Activated naive CD4-positive, alpha-beta T cell treated with anti-CD3 and anti-CD28 coated beads, Interleukin-2, amount 50 U/mL, for 16 hours (primary cell): ENCODE measurements at places on chromosomes 3 and 15.
A peak's percentile ranks its signal among the peaks of the same experiment; 100 is the strongest.

GRCh38 chr3:115428841-115429240 lies 194.5 kb upstream of the GAP43 start:
- DNase-seq: no peak

DNA sequence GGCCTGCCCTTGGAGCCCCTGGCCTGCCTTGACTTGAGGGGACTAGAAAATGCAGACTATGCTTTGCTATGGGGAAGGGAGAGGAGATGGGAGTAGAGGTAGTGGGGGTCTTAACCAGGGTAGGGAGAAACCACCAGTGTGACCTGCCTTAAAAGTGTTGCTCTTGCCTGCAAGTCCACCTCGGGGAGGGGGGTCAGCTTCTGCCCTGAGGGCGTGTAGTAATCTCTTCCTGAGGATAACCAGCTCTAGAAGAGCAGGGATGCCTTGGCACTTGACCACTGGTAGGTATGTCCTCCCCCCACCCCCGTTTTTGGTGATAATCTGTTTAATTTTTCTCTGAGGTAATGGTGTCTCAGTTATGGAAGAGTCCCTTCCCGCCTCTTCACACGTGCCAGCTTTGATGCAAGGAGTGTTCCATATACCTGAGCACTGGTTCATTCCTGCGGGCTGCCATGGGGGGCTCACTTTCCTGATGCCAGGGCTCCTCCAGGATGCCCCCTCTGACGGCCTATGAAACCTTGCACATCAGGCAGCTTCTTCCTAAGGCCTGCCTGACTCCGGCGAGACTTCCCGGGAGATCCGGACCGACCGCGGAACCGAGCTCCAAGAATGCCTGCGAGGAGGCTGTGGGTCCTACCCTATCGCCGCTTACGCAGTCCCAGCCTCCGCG lies 780 bp upstream of the P4HTM start:
- no peak for DNase-seq

- DNase-seq: no peak
Observed at GRCh38 chr3:5096336-5097008, 25.6 kb upstream of the ARL8B start.

- DNase-seq: no peak
Observed at GRCh38 chr3:154886437-154886836, 193.7 kb upstream of the MME start.

DNA sequence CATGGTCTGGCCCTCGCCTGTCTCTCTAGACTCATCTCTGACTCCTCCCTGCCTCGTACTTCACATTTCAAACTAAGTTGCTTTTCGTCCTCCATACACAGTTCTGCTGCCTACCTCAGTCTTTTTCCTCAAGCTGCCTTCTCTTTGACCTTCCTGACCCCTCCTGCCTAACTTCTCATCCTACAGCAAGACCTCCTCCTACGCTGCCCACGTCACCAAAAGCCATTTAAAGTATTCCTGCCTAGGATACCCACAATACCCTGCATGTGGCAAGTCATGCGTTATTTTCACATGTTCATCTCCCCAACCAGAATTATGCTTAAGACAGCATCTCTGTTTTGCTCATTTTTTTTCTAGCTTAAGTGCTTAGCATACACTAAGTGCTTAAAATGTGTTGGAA lies 56.7 kb downstream of the LHFPL4 start:
- DNase-seq: no peak

DNA sequence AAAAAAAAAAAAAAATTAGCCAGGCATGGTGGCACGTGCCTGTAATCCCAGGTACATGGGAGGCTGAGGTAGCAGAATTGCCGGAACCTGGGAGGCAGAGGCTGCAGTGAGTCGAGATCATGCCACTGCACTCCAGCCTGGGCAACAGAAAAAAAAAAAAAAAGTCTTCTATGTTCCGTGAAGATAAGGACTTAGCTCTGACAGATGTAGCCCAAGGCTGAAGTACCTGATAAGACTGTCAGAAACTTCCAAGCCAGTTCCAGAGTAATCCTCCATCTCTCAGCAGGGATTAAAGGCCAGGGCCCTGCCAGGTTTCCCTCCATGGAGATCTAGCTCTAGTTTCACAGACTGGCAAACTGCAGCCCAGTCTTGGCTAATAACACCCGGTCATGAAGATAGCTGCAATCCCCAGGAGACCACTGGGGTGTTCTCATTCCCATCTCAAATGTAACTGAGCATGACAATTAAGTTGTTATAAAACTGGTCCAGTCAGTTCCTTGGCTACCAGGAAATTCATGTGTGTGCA lies 8.5 kb downstream of the CDCP1 start:
- no peak for DNase-seq

- DNase-seq: no peak
Observed at GRCh38 chr3:149494759-149495580, 20.5 kb downstream of the TM4SF4 start.

- DNase-seq: no peak
Observed at GRCh38 chr3:151873398-151873797, at the start of gene SUCNR1. Gene SUCNR1, plus strand, starts transcription at chr3:151873643. Its CDS starts 6,250 bp downstream, at chr3:151879893.

GRCh38 chr3:189157232-189158007 lies 14.4 kb upstream of the TPRG1 start:
- DNase-seq: no peak

- no peak for DNase-seq
Observed at GRCh38 chr15:93257920-93258319, 168.9 kb upstream of the RGMA start.

DNA sequence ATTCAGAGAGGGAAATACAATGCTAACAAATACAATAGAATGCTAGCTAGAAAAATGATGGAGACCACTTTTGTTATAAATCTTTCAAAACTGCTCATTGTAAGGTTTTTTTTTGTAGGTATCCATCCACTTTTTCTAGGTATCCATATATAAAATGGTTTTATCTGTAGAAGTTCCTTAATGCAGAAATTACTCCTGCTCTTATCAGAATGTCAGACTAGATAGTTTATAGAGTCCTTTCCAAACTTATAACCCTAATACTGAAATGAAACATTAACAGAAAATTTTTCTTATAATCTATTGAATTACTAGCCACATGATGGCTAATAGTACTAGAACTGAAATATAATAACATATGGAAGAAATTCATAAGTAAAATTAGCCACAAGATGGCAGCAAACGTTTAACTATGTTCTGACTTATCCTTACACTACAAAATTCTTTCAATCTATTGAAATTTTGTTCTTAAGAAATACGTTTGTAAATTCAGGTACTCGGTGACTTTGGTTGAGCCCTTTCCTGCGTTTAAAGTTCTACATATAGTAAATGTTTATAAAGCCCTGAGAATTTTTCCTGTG lies 58.5 kb downstream of the ECT2 start:
- DNase-seq: no peak

- DNase-seq: no peak
Observed at GRCh38 chr3:12323237-12323636, 34.4 kb downstream of the PPARG start.

GRCh38 chr15:99312794-99313193 lies 61.5 kb downstream of the LRRC28 start:
- DNase-seq: no peak

DNA sequence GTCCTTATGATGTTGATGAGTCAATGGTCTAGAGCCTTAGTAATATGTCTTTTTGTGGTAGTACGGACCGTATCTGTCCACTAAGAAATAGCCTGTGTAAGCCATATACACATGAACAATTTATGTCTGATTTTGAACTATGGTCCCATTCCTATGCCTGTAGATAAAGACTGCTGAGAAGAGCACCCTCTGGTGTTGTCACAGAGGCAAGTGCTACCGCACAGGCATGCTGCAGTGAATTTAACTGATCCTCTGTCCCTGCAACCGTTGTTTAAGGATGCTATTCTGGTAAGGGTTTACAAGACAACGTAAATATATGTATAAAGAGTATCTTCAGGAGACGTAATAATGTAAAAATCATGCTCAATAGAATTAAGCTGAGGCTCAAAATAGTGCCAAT lies 170.7 kb downstream of the UBE3A start:
- DNase-seq: no peak

GRCh38 chr15:57665939-57666338 lies 40.6 kb upstream of the POLR2M start:
- no peak for DNase-seq

DNA sequence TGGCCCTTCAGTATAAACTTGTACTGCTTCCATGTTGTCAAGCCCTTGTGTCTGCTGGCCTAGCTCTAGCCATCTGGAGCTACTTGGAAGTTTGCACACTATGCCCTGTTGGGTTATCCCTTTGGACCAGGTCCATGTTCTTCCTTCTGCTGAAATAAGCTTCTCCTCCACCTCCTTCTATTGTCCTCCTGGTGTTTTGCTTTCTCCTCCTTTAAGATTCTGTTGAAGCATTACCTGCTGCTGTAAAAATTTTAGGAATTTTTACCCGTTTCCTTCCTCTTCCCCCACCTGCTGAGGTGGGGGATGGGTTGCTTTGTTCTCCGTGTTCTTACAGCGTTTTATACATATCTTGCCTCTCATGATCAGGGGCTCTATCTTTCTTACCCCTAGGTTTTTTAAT lies 51.7 kb downstream of the SH3GL3 start:
- DNase-seq: no peak

GRCh38 chr3:121232309-121233225 lies 313.2 kb downstream of the POLQ start:
- no peak for DNase-seq

- no peak for DNase-seq
Observed at GRCh38 chr15:81531109-81531592, 157.1 kb upstream of the TMC3 start.

GRCh38 chr3:178405531-178405930 lies 130.7 kb upstream of the KCNMB2 start:
- DNase-seq: no peak

GRCh38 chr3:122694966-122695365 lies 14.3 kb downstream of the PARP14 start:
- no peak for DNase-seq

DNA sequence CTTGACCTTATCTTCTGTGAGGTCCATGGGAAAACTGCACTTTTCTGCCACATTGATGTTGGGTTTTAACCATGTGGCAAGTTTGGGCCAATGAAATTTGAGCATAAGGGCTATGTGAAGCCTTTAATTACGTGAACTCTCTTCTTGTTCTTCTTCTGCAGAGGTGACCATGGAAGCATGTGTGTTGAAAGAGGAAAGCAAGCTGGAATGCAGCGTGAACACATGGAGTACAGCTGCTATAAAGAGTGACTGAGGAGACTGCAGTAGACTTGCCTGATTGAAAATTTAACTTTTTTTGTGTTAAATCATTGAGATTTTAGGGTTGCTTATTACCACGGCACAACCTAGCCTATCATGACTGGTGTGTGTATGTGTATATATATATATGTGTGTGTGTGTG lies 347.3 kb downstream of the ZIC1 start:
- DNase-seq: no peak

- DNase-seq: no peak
Observed at GRCh38 chr3:24502690-24503089, 8.0 kb upstream of the THRB start.

GRCh38 chr3:189808246-189809007 lies 177.2 kb downstream of the TP63 start:
- DNase-seq: no peak

GRCh38 chr15:88894348-88894818 lies 961 bp downstream of the HAPLN3 start:
- peak; percentile 89 for DNase-seq

DNA sequence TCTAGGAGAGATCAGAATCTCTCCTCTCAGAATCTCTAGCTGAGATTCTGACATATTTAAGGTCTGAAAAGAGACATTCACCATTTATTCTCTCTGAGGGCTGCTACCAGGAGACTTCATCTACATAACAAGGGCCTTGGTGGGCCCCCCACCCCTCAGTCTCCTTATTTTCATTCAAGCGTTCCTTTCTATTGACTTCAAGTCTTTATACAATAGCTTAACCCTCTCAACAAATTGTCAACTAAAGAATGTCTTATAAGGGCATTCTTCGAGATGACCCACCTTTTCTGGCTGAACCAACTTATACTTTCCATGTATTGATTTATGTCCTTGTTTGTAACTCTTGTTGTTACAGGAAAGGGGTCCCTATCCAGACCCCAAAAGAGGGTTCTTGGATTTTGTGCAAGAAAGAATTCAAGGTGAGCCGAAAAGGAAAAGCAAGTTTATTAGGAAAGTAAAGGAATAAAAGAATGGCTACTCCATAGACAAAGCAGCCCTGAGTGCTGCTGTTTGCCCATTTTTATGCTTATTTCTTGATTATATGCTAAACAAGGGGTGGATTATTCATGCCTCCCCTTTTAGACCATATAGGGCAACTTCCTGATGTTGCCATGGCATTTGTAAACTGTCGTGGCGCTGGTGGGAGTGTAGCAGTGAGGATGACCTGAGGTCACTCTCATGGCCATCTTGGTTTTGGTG lies 209.5 kb upstream of the ALCAM start:
- no peak for DNase-seq
